Choroid plexus epithelial cell (primary cell): ENCODE measurements at places on chromosomes 2 and 18.
A peak's percentile ranks its signal among the peaks of the same experiment; 100 is the strongest.

GRCh38 chr18:64119916-64120315 lies 29.0 kb downstream of the LINC00305 start:
- DNase-seq = peak; percentile 67

DNA sequence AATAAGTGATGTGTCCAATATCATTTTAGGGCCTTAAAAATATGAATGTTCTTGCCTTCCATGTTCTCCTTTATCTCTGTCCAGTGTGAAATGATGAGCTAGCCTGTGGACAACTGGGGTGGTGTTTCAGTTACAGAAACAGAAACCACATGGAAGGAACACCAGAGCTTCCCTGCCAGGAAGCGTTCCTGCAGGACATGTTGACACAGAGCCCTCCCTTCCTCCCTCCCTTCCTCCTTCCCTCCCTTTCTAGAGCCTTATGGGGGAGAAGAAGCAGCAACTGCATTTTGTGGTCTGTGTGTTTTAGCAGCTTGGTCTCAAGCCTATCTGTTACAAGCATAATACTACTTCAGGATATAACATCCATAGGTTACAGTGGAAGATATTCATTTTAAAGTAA lies 539.7 kb upstream of the NETO1 start:
- DNase-seq = peak; percentile 66

- no peak for DNase-seq
Measured at GRCh38 chr2:241344925-241345651, 11.0 kb upstream of the FARP2 start.

- DNase-seq = peak; percentile 39
Measured at GRCh38 chr2:229434187-229434586, 163.1 kb upstream of the PID1 start.

DNA sequence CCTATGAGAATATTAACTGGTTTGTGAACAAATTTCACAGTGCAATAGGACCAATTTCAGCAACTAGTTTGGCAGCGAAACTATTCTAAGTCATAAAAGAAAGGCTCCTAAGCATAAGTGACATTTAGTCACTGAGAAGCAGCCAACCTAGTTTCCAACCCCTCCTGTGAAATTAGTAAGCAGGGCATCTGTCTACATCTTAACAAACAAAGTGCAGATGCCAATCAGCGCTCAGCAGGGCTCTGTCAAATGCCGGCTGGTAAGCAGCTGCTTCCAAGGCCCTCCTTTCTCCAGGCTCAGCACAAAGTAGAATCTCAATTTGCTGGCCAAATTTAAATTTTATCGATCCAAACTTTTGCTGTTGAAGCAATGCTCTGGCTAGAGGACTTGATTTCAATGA lies 124.7 kb downstream of the ICOS start:
- DNase-seq = no peak

DNA sequence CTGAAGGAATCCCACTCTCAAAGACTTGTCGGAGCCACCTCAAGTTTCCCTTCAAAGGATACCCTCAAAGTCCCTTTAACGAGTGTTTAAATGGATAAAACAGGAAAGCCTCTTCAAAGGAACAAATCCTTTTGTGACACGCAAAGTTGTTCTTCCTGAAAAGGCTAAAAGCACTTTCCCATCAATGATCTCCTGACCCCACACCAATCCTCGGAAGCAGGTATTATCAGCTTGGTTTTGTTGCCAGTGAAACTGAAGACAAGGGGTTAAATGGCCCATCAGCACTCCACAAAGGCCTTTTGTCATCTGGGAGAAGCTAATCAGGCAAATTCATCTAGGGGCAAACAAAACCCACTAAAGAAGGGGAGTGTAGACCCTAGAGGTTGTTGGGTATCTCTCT lies 418.0 kb upstream of the ID2 start:
- DNase-seq = no peak

- peak; percentile 55 for DNase-seq
Measured at GRCh38 chr2:65281627-65282351, 54.2 kb downstream of the ACTR2 start.

DNA sequence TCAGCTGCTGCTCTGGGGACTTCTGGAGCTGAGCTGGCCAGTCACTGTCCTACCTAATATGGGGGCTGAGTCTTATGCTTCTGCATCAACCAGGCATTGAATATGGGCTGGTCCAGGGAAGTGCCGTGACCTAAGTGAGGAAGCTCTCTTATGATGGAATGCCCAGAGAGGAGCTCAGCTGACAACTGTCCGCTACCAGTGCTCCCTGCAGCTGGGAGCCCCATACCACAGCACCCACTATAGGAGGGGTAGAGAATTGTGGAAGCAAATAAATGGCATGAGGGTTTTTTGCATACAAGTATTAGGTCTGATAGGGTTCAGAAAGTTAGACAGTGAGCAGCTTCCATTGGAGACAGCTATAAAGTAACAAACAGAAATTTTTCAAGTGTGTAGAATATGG lies 4.5 kb downstream of the TIMM21 start:
- DNase-seq = no peak

GRCh38 chr18:55268151-55268601 lies 308.9 kb upstream of the CCDC68 start:
- peak; percentile 62 for DNase-seq

- peak; percentile 45 for DNase-seq
Measured at GRCh38 chr2:96685577-96686459, 43.3 kb downstream of the FER1L5 start.

GRCh38 chr2:177633910-177634294 lies 241.3 kb downstream of the AGPS start:
- no peak for DNase-seq

DNA sequence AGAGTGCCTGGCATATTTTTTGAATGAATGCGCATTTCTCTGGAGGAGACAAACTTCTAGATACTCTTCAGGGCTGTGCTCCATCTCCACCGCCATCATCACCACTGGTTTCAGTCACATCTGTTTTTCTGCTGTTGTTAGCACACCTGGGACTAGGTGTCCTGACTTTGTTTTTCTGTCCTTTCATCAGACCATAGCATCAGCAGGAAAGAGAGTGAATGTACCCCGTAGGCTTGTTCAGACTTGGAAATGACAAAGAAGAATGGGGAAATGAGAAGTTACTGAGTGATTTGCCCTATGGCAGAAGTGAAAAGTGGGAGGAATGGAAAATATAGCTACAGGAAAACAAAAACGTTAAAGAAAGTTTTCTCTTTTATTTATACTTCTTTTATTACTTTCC lies 965.2 kb upstream of the FANCL start:
- no peak for DNase-seq

DNA sequence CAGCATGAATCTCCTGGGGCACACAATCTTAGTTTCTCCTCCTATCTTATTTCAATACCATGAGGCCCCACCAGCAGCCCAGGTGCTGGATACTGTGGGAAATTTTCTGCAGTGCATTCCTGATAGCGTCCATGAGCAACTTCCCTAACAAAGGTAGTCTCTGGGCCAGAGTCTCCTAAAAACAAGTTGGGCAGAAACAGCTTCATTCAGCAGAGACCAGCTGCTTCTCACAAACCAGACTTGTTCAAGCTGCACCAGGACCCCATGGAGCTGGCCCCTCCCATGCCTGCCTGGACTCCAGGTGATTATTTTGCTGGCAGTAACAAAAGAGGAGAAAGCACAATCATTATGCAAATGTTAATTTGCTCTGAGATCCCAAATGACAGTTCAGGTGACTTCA lies 31.4 kb downstream of the MYO5B start:
- DNase-seq = no peak

GRCh38 chr18:62883937-62884735 lies 168.8 kb downstream of the PHLPP1 start:
- DNase-seq = no peak

- peak; percentile 9 for DNase-seq
Measured at GRCh38 chr18:73509460-73509859, 638.2 kb downstream of the FBXO15 start.

DNA sequence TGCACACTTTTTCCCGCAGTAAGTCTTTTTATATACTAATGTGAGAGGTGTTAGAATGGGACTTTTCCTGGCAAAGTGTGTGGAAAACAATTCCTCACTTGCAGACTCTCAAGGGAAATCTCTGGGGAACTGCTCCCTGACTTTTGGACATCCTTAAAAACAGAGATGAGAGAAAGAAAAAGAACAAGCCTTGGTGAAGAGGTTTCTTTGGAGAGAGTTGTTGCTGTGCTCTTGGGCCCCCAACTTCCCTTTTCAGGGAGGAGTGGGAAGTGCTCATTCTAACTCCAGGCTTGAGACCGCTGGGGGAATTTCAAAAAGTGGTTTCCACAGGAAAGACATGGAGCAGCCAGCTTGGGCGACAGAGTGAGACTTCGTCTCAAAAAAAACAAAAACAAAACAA lies 142.6 kb upstream of the SPRED2 start:
- DNase-seq = no peak

GRCh38 chr2:242032780-242033656 lies 163.5 kb downstream of the RTP5 start:
- DNase-seq = no peak

DNA sequence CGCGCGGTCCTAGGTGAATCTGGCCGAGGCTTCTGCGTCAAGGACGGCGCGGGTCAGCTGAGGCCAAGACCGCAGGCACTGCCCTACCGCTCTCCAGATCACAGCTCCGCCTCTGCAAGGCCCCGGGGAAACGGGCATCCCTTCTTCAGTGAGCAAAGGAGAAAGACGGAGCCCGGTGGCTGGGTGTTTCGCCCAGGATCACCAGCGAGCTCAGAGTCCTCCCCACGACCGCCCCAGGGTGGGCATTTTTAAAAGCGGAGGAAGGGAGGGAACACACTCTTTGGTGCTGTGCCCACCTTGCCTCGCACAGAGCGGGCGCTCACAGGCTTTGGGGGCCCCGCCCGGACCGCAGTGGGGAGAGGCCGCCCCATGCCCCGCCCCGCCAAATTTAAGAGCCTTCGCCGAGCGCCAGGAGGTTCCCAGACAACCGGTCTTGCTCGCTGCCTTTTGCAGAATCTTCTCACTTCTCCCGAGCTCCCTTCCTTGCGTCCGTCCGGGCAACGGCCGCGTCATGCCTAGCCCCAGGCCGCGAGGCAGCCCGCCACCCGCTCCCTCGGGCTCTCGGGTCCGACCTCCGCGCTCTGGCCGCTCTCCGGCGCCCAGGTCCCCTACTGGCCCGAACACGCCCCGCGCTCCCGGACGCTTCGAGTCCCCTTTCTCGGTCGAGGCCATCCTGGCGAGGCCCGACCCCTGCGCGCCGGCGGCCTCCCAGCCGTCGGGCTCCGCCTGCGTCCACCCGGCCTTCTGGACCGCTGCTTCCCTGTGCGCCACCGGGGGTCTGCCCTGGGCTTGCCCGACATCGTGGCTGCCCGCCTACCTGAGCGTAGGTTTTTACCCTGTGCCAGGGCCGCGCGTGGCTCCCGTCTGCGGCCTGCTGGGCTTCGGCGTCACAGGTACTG lies at the start of gene NOTO:
TSS of gene NOTO (plus strand) at position 419 of the 899 bp plus-strand sequence. CDS start at position 512, 93 bp downstream.
- no peak for DNase-seq

GRCh38 chr2:219404954-219405353 lies 13.2 kb upstream of the DES start:
- no peak for DNase-seq

- no peak for DNase-seq
Measured at GRCh38 chr2:172376505-172377125, 50.8 kb upstream of the ITGA6 start.

DNA sequence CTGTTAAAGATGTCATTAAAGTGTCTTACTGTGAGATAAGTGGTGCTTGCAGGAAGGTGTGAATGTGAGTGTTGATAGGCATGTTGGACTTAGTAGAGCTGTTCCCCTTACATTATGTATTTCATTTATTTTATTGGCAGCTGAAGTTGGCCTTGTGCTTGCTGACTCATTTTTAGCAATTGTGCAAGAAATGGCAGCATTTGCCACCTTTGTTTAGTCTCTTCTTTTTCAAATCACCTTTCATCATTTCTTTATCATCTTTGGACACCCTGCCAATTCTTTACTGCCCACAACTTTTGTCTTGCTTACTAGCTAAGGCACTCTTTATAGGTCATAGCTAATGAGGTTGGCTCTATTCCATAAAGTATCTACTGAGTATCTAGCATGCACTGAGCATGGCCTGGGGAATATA lies 130.3 kb upstream of the LYPD6 start:
- DNase-seq = peak; percentile 1

DNA sequence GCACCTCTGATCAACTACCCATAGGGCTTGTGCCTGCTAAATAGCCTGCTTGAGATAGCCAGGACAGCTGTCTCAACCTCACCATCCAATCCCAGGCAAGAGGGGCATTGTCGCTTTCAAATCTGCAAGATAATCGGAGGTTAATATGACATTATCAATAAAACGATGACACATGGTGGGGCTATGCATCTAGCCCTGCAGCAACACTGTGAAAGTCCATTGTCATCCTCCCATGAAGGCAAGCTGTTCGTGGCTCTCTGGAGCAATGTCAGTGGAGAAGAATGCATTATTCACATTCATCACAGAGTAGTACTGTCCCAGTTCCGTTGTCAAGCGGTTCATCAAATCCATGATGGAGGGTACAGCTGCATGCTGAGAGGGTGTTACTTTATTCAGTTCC lies 18.9 kb upstream of the KLHL23 start:
- DNase-seq = no peak

- DNase-seq = peak; percentile 37
Measured at GRCh38 chr2:164954954-164955701, at the start of gene SLC38A11. SLC38A11 (minus strand) TSS chr2:164955525; CDS start chr2:164955247, 278 bp downstream.

GRCh38 chr2:6750411-6751158 lies 115.1 kb downstream of the CMPK2 start:
- DNase-seq = no peak

DNA sequence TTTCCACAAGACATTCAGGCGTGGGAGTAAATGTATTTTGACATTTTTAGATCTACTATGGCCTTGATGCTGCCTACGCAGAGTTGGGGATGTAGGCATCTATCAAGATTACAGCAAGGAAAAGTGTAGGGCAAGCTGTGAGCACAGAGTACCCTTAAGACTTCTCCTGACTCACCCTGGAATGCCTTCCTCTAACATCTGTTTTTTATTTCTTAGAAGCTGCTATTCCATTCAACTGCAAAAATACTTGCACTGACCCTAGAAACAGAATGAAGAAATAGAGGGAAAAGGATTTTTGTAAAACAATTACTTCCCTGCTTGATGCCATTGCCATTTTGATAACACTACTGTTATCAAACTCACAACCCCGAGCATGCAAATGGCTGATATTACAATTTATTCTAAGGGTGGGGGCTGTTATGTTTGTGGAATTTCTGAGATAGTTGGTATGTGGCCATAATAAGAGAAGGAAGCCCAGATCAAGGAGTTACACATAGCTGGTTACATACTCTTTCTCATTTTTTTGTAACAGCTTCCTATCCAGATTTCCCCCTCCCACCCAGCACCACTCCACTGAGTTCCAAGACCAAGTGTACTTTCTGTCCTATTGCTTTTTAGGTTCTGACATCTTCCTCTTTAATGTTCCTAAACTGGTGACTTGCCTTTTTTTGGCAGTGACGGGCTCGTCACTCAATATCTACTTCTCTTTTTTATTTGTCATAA lies 6.0 kb upstream of the ROCK1 start:
- peak; percentile 86 for DNase-seq

DNA sequence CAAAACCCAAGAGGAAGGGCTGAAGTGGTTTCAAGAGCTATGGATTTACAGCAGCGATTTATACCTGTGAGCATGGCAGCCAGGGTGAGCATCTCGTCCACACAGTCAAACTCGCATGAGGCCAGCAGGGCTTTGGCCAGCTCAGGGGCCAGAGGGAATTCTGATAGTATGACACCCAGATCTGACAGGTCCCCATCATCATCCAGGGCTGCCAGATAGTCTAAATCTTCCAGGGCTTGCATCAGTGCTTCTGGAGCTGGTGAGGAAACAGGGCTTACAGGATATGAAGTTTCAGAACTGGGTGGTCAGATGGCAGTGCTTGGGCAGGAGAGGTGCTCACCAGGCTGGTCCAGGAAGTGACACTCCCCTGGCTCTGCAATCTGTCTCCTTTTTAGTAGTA lies 3.5 kb downstream of the DQX1 start:
- DNase-seq = no peak
